ENCODE measurements at places on chromosomes 11 and 22. TPM values are rescaled to one million over a fixed set of nuclear protein-coding genes. Genes with fewer than 3 reads are reported as not detected.

RFPL3 gene
- not detected for total RNA-seq

TMPRSS13 gene
- not detected for total RNA-seq

TRIM49 gene
- not detected for total RNA-seq

KRTAP5-10 gene
- total RNA-seq: not detected
